ENCODE measurements at places on chromosomes 16 and 17. TPM values are rescaled to one million over a fixed set of nuclear protein-coding genes. Genes with fewer than 3 reads are reported as not detected.

- DNase-seq, result no peak
Observed at GRCh38 chr17:79340333-79341221, 266.0 kb downstream of the ENGASE start.

GRCh38 chr16:643050-643368 lies 1.4 kb downstream of the MCRIP2 start:
- no peak for DNase-seq

DNA sequence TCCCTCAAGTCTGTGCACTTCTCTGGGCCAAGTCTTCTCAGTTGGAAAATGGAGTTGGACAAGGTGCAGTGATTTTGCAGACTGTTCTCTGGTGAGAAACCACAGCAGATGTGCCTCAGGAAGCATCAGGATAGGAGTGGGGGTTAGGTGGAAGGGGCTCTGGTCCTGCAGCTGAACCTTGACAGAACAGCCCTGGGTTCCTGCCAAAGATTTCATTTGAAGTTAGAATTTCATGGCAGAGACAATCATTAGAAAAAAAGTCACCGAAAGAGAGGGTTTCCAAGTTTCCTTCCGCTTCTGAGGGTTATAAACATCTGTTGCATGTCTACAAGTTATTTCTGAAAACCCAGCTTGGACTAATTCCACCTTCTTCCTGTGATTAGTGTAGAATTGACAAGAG lies 80.4 kb upstream of the IRX3 start:
- DNase-seq, result no peak

- DNase-seq, result no peak
Observed at GRCh38 chr17:79133214-79133613, 58.6 kb downstream of the ENGASE start.

DNA sequence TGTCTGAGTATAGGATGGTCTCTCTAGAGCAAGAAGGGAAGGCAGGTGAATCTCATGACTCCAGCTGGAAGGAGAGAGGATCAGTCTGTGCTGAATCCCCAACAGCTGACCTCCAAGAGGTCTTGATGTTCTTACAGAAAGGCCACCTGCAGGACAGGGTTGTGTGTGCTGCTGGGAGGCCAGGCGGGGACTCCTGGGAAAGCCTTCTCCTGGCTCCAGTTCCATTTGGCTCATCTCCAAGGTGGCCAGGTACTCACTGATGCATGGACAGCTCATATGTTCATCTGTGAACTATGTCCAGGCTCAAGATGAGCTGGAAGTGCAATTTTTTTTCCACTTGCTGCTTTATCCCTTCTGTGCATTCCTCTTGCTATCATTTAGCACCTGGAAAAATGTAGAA lies 730.2 kb upstream of the RBFOX1 start:
- DNase-seq, result no peak

DNA sequence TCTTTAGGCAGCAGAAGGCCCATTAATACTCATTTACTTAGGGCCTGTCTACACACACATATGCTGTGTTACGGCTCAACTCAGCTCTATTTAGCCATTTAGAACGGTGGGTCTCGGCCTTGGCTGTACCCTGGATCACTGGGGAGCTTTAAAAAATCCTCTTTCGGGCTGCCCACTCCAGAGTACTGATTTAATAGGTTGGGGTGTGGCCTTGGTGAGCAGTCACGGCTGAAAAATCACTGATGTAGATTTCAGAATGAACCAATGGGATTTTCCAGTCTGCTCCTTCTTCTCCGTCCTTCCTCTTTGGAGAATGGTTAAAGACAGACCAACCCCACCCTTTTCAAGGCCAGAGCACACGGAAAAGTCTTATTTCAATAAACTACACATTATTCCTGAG lies 223.5 kb downstream of the CCDC182 start:
- no peak for DNase-seq

DNA sequence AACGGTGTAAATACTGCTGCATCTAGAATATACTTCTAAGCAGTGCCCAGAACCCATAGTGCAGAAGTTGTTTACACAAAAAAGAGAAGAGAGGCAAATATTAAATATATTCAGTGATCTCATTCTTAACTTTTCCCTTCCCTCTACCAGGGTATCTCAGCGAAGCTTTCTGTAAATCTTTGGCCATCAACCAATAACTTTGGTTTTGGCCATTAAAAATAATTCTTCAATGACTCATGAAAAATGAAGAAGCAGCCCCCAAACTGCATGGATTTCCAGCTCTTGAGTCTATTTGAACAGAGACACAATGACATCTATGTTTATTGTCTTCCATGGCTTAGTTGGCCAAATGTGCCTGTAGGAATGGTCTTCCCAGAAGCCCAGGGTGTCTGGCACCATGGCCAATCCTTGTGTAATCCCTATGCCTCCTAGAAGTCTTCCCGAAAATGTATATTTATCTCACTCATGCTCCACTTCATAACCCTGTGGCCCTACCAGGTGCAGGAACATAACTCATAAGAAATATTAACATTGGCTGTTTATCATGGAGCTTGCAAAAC lies 646.6 kb downstream of the TOX3 start:
- no peak for DNase-seq

GRCh38 chr16:4280625-4281024 lies 7.8 kb upstream of the TFAP4 start:
- no peak for DNase-seq

DNA sequence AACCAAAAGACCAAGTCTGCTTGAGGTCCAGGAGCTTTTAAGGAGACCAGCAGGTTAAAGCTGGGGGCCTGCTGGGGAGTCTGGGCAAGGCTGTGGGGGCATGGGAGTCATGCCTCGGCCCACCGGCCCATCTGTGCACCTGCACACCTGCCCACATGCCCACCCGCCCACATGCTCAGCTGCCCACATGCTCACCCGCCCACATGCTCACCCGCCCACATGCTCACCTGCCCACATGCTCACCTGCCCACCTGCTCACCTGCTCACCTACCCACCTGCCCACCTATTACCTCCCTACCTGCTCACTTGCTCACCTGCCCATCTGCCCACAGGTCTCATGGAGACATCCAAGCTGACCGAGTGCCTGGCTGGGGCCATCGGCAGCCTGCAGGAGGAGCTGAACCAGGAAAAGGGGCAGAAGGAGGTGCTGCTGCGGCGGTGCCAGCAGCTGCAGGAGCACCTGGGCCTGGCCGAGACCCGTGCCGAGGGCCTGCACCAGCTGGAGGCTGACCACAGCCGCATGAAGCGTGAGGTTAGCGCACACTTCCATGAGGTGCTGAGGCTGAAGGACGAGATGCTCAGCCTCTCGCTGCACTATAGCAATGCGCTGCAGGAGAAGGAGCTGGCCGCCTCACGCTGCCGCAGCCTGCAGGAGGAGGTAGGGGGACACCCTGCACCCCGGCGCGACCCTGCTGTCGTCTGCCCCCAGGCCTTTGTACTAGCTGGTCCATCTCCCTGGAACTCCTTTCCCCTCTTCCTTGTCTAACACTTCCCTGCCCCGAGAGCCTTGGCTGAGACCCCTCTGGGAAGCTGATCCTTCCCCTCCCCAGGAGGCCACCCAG lies 14.0 kb downstream of the CARD14 start:
- DNase-seq, result no peak

DNA sequence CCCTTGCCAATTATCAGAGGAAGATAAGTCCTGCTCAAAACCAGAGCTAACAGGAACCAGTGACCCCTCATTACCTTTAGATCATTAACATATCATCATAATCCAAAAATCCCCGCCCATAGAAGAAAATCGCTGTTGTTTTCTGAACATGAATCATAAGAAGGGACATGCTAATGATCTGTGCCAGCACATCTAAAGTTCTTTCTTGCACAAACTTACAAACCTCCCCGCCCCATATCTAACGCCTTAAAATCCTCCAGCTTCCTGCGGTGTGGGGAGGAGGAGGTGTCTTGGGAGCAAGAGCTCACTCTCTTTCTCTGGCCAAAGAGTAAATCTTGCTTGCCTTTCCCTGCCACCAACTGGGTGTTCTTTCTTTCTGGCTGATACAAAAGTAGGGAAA lies 78.3 kb downstream of the IRX3 start:
- DNase-seq, result no peak

GRCh38 chr16:11470676-11471415 lies 115.9 kb downstream of the LITAF start:
- no peak for DNase-seq

DNA sequence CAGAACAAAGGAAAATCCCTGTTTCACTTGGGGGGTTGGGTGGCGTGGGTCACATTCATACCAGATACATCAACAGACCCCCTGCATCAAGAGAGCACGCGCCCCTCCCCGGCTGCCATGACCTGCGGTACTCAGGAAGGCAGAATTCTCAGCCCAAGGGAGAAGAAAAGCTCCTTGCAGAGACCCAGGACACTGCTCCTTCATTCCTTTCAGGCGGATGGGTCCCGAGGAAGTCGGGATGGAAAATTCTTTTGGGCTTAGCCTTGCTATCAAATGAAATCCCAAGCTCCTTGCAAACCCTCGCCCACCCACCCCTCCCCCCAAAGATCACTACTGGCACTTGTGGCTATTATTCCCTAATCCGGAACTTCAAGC lies 40.6 kb downstream of the HIC1 start:
- DNase-seq, result no peak

GRCh38 chr16:65624666-65625065 lies 502.8 kb upstream of the CDH11 start:
- DNase-seq, result no peak

- no peak for DNase-seq
Observed at GRCh38 chr17:82675476-82676245, 22.8 kb downstream of the RAB40B start.

DNA sequence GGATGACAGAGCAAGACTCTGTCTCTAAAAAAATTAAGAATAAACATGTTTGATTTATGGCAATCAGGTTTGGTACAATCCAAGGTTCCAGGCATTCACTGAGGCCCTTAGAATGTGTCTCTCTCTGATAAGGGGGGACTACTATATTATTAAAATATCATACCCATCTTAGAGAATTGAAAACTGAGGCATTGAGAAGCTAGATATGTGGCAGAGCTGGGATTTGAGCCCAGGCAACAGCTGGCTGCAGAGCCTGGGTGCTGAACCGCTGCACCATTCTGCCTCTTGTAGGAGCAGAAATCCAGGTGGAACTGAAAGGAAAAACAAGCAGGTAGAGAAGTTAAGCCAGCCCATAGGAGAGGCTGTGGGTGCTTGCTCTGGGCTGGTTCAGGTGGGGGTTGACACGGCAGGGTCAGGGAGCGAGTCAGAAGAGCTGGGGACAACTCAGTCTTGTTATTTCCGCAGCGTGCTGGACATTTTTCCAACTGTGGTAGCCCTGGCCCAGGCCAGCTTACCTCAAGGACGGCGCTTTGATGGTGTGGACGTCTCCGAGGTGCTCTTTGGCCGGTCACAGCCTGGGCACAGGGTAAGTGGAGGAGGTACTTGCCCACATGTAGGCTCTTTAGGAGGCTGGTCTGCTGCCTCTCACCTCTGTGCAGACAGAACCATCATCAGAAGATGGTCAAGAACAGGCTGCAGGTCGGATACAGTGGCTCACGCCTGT lies 62.5 kb downstream of the WIPI1 start:
- no peak for DNase-seq

GRCh38 chr16:69660166-69660565 lies 66.2 kb downstream of the NQO1 start:
- no peak for DNase-seq

GRCh38 chr17:27466743-27467375 lies 10.6 kb downstream of the KSR1 start:
- no peak for DNase-seq

- DNase-seq, result no peak
Observed at GRCh38 chr17:20184181-20184580, 175.0 kb downstream of the SPECC1 start.

DNA sequence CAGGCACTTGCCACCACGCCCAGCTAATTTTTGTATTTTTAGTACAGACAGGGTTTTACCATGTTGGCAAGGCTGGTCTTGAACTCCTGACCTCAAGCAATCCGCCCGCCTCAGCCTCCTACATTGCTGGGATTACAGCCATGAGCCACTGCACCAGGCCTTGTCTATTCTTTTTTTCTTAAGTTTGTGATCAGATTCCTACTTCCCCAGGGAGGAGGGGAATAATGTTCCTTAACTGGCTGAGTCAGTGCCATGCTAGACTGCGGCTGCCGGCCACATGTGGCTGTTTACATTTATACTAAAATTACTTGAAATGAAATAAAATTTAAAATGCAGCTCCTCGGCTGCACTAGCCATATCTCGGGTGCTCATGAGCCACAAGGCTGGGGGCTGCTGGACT lies 27.8 kb upstream of the USP36 start:
- DNase-seq, result no peak

Gene C16orf89
- 25.0 TPM for total RNA-seq

Gene TBC1D3I
- 1.4 TPM for total RNA-seq

Gene RFWD3
- total RNA-seq, result 22.6 TPM

Gene CDRT4
- total RNA-seq, result 6.0 TPM

Gene SYNGR3
- 1.4 TPM for total RNA-seq

Gene NLRC3
- 4.0 TPM for total RNA-seq

Gene TMEM204
- 23.1 TPM for total RNA-seq

Gene KRT23
- 7.0 TPM for total RNA-seq

Gene GAST
- not detected for total RNA-seq

Gene CD79B
- total RNA-seq, result 3.4 TPM

Gene CCDC92B
- total RNA-seq, result 0.14 TPM

Gene ARHGDIG
- total RNA-seq, result 2.6 TPM

Gene TMEM208
- 46.9 TPM for total RNA-seq

Gene CMTM4
- total RNA-seq, result 67.9 TPM

Gene ITGAE
- 21.2 TPM for total RNA-seq

Gene PYDC1
- not detected for total RNA-seq

Gene TP53TG3F
- not detected for total RNA-seq

Gene BICDL2
- total RNA-seq, result 86.1 TPM
